Hepatocyte (in vitro differentiated cells): ENCODE measurements at places on chromosomes 1 and 21. TPM values are rescaled to one million over a fixed set of nuclear protein-coding genes. Genes with fewer than 3 reads are reported as not detected.

The PCSK9 gene
- total RNA-seq, result 20.3 and 23.5 TPM in 2 replicates

The CHI3L1 gene
- total RNA-seq, result 8.4 and 12.8 TPM in 2 replicates

The GBP6 gene
- total RNA-seq, result 0.03 TPM in 1 of 2 replicates, not detected in the other

The NEGR1 gene
- 2.4 and 2.8 TPM in 2 replicates for total RNA-seq

The KMO gene
- total RNA-seq, result 1.4 and 2.0 TPM in 2 replicates

The RGS7 gene
- 0.73 and 1.1 TPM in 2 replicates for total RNA-seq

The NBPF6 gene
- total RNA-seq, result not detected in 2 replicates

The RNF186 gene
- 0.93 and 1.4 TPM in 2 replicates for total RNA-seq

The MSH4 gene
- 0.37 and 0.52 TPM in 2 replicates for total RNA-seq

The IRF2BP2 gene
- 113 and 135 TPM in 2 replicates for total RNA-seq

The CTTNBP2NL gene
- total RNA-seq, result 16.4 and 18.1 TPM in 2 replicates

The TCHH gene
- not detected in 2 replicates for total RNA-seq

The STRIP1 gene
- total RNA-seq, result 44.6 and 49.0 TPM in 2 replicates

DNA sequence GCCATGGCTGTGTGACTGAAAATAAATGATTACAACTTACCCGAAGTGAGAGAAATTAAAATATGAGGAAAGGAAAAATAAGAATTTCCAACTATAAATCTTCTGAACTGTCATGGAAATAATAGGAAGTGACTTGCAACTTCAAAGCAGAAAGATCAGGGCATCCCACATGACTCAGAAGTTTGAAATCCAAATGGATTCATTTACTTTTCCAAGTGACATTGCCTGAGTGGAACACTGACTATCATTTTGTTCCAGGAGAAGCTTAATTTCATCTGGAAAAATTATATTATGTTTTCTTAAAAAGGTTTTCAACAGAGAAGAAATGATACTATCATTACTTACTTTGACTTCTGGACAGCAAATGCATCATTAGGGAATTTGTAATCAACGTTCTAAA, 110.8 kb downstream of the GREM2 start:
- H3K36me3 ChIP-seq, result no peaks in the 10 kb centered on the region
- no peaks in the 10 kb centered on the region for H3K4me1 ChIP-seq
- no peaks in the 10 kb centered on the region for H3K27me3 ChIP-seq
- DNase-seq, result no peak
- no peak overlapping the region for H3K27ac ChIP-seq

DNA sequence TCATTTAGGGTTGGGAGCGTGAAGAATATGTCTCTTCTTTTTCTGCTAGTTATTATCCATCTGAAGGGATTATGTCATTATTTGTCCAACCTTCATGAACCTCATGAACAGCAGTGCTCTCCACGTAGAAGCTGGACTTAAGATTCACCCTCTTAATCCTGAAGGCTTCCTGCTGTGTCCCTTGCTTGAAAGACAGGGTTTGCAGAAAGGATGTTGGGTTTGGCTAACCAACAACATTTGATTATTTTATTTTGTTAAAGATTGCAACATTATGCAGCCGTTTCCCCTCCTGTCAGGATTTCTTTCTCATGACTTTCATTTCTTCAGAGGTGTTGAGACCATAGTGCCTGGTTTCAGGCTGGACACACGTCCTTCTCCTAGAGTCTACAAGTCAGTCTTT, 75.2 kb downstream of the NGF start:
- no peaks in the 10 kb centered on the region for H3K36me3 ChIP-seq
- no peaks in the 10 kb centered on the region for H3K27me3 ChIP-seq
- H3K4me3 ChIP-seq, result no peak overlapping the region
- no peak overlapping the region for H3K27ac ChIP-seq
- H3K4me1 ChIP-seq, result no peaks in the 10 kb centered on the region

DNA sequence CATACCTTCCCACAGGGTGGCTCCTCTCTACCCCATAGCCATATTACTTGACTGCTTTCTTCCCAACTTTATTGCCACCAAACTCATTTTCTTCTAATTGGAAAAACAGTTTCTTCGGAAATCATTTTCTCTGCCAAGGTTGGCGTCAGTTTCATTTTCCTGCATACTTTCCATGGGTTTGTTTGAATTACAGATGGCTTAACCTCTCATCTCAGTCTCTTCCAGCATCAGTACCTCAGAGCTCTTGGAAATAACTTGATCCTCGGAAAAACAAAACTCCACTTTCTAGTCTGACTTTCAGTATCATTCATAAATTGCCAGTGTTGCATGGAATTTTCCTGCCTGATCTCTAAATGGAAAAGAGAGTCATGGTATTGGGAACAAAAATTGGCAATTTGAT, 20.3 kb upstream of the PRDM2 start:
- H3K4me1 ChIP-seq, result no peaks in the 10 kb centered on the region
- H3K36me3 ChIP-seq, result no peaks in the 10 kb centered on the region
- no peak overlapping the region for H3K4me3 ChIP-seq
- H3K27me3 ChIP-seq, result no peaks in the 10 kb centered on the region
- DNase-seq, result no peak
- H3K27ac ChIP-seq, result no peak overlapping the region

- no peaks in the 10 kb centered on the region for H3K36me3 ChIP-seq
- no peaks in the 10 kb centered on the region for H3K4me1 ChIP-seq
- no peak for DNase-seq
- no peaks in the 10 kb centered on the region for H3K27me3 ChIP-seq
- H3K4me3 ChIP-seq, result no peak overlapping the region
These were observed 22.9 kb downstream of the MEF2D start for GRCh38 chr1:156477526-156478249.

GRCh38 chr1:101075926-101076325, 50.3 kb upstream of the DPH5 start:
- H3K4me3 ChIP-seq, result no peak overlapping the region
- no peak overlapping the region for H3K27ac ChIP-seq
- no peak for DNase-seq
- H3K27me3 ChIP-seq, result no peaks in the 10 kb centered on the region
- H3K4me1 ChIP-seq, result no peaks in the 10 kb centered on the region
- H3K36me3 ChIP-seq, result no peaks in the 10 kb centered on the region

- H3K36me3 ChIP-seq, result no peaks in the 10 kb centered on the region
- no peak overlapping the region for H3K27ac ChIP-seq
- H3K27me3 ChIP-seq, result no peaks in the 10 kb centered on the region
These were observed 26.1 kb upstream of the RCAN3 start for GRCh38 chr1:24476571-24476970.

- H3K27me3 ChIP-seq, result no peaks in the 10 kb centered on the region
- peaks cover 7% of the 10 kb centered on the region for H3K4me1 ChIP-seq
- DNase-seq, result no peak
- no peak overlapping the region for H3K27ac ChIP-seq
- no peak overlapping the region for H3K4me3 ChIP-seq
These were observed 130.2 kb downstream of the PRDM2 start for GRCh38 chr1:13830170-13830569.

DNA sequence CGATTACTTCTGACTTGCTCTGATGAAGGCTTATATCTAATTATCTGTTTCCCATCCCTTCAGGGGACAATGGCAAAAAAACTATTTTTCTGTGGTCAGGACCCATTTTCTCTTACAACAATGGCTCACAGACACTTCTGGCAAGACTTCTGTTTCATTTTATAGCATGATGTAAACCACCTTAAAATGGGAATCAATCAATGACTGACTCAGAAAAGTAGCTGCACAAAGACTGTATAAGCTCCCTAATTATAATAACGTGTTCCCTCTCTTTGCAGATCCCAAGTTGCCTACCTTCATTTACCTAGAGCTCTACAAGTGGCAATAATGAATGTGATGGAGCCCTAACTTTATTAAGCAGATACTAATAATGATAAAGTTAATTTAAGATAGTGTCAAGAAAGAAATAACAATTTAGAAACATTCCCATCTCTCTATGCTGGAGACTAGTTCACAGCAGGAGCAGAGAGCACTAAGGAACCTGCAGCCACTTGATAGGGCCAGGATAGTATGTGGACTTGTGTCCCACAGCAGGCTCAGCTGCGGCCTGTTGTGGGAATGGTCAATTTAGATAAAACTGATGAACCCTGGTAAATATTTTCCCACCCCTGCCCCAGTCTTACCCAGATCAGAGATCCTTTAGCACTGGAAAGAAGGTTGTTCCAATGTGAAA, 538 bp downstream of the GBP2 start:
- DNase-seq, result peak; percentile 25
- peak overlapping the region; percentile 87 for H3K27ac ChIP-seq
- H3K4me3 ChIP-seq, result no peak overlapping the region
- no peaks in the 10 kb centered on the region for H3K36me3 ChIP-seq
- no peaks in the 10 kb centered on the region for H3K27me3 ChIP-seq

GRCh38 chr1:54716299-54717047, 812 bp downstream of the TTC4 start:
- no peaks in the 10 kb centered on the region for H3K27me3 ChIP-seq
- DNase-seq, result no peak
- H3K4me1 ChIP-seq, result no peaks in the 10 kb centered on the region
- H3K27ac ChIP-seq, result peak overlapping the region; percentile 68
- H3K4me3 ChIP-seq, result peak overlapping the region; percentile 88
- H3K36me3 ChIP-seq, result no peaks in the 10 kb centered on the region

- H3K27me3 ChIP-seq, result no peaks in the 10 kb centered on the region
- no peak for DNase-seq
- H3K27ac ChIP-seq, result no peak overlapping the region
- no peaks in the 10 kb centered on the region for H3K4me1 ChIP-seq
- H3K4me3 ChIP-seq, result no peak overlapping the region
- no peaks in the 10 kb centered on the region for H3K36me3 ChIP-seq
These were observed 23.7 kb downstream of the SPOCD1 start for GRCh38 chr1:31792116-31792515.

DNA sequence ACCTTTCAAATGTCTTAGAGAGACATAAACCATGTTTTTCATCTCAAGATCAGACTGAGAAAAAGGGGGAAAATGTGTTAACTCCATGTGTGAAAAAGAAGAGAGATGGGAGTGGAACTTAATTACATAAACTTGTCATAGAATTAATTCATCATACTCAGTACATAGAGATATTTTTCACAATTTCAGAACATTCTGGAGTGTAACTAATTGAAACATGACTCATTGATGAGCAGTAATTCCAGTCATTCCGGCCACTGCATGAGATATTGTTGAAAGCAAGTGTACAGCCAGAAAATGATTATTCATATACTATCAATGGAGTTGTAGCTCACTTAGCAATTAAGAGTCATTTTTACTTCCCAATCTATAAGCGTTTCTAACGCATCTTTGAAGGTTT, 739.3 kb downstream of the LTN1 start:
- no peak overlapping the region for H3K4me3 ChIP-seq
- H3K27me3 ChIP-seq, result no peaks in the 10 kb centered on the region
- H3K36me3 ChIP-seq, result no peaks in the 10 kb centered on the region
- H3K27ac ChIP-seq, result peak overlapping the region; percentile 9

- no peak overlapping the region for H3K27ac ChIP-seq
- H3K36me3 ChIP-seq, result no peaks in the 10 kb centered on the region
- no peak overlapping the region for H3K4me3 ChIP-seq
- H3K4me1 ChIP-seq, result peaks cover 13% of the 10 kb centered on the region
- DNase-seq, result no peak
These were observed 4.8 kb downstream of the KIAA1614 start for GRCh38 chr1:180917306-180918065.

- H3K4me3 ChIP-seq, result no peak overlapping the region
- H3K27ac ChIP-seq, result no peak overlapping the region
- no peak for DNase-seq
- no peaks in the 10 kb centered on the region for H3K27me3 ChIP-seq
These were observed 251.1 kb upstream of the RGS18 start for GRCh38 chr1:191907121-191907520.

- no peak for DNase-seq
- H3K36me3 ChIP-seq, result no peaks in the 10 kb centered on the region
- no peak overlapping the region for H3K4me3 ChIP-seq
- H3K4me1 ChIP-seq, result no peaks in the 10 kb centered on the region
- no peaks in the 10 kb centered on the region for H3K27me3 ChIP-seq
- peak overlapping the region; percentile 31 for H3K27ac ChIP-seq
These were observed 616.8 kb downstream of the LTN1 start for GRCh38 chr21:28375708-28376385.

DNA sequence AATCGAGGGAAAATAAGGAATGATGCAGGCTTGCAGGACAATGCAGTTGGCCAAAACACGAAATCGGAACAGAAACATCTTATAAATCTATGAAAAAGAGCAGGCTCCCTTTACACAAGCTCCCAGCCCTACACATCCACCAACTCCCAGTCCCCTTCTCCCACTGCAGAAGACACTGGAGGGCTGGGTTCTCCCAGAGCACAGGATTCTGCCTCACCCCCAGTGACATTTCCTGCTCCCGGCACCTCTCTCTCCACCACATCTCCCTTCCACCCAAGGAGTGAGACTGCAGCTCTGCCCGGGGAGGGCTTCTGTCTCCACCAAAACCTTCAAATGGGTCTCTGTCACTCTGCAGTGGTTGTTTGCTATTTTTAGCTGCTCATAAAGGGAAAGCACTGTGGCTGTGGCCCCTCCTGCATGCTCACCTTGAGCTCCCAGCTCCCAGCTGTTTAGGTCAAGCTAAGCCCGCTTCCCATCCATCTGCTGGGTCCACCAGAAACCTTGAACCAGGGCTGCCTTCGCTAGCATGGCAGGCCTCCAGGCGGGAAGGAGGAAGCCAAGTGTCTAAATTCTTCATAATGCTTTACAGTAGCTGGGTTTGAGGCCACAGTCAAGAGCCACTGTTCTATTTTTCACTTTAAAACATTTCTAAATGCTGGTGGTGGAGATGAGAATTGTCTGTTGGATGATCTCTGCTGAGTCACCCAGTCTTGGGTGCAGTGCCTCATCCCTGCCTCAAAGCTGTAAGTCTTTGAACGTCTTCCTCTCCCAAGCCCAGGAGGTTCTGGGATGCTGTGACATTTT, 3.3 kb upstream of the C2CD2 start:
- H3K4me1 ChIP-seq, result peaks cover 16% of the 10 kb centered on the region
- H3K27ac ChIP-seq, result peak overlapping the region; percentile 39
- DNase-seq, result no peak
- no peaks in the 10 kb centered on the region for H3K36me3 ChIP-seq

GRCh38 chr1:55060133-55060999, 21.0 kb downstream of the PCSK9 start:
- no peak overlapping the region for H3K27ac ChIP-seq
- peaks cover 6% of the 10 kb centered on the region for H3K4me1 ChIP-seq
- no peak overlapping the region for H3K4me3 ChIP-seq
- DNase-seq, result no peak
- H3K36me3 ChIP-seq, result no peaks in the 10 kb centered on the region
- no peaks in the 10 kb centered on the region for H3K27me3 ChIP-seq

DNA sequence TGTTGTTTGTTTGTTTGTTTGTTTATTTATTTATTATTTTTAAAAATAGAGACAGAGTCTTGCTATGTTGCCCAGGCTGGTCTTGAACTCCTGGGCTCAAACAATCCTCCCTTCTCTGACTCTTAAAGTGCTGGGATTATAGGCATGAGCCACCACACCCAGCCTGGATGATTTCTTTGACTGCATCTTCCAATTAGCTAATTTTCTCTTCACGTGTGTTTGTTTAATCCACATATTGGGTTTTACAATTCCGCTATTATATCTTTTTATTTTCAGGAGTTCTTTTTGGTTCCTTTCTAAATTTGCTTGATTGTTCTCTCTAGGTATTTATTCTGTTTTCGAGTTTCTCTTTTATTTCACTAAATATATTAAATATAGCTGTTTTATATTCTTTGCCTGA, 19.8 kb downstream of the SH3BGR start:
- H3K27ac ChIP-seq, result no peak overlapping the region
- H3K4me3 ChIP-seq, result no peak overlapping the region
- no peaks in the 10 kb centered on the region for H3K27me3 ChIP-seq
- no peaks in the 10 kb centered on the region for H3K4me1 ChIP-seq
- H3K36me3 ChIP-seq, result no peaks in the 10 kb centered on the region
